ENCODE measurements at places on chromosomes 6 and 20. TPM values are rescaled to one million over a fixed set of nuclear protein-coding genes. Genes with fewer than 3 reads are reported as not detected.

GRCh38 chr6:84867521-84867920, 103.1 kb upstream of the TBX18 start:
- no peaks in the 10 kb centered on the region for H3K36me3 ChIP-seq
- H3K4me1 ChIP-seq, result no peaks in the 10 kb centered on the region

GRCh38 chr20:62953839-62954703, 1.6 kb downstream of the SLC17A9 start:
- H3K4me1 ChIP-seq, result peaks cover 30% of the 10 kb centered on the region
- DNase-seq, result peak; percentile 89
- H3K27me3 ChIP-seq, result no peaks in the 10 kb centered on the region
- peak overlapping the region; percentile 83 for H3K27ac ChIP-seq
- peak overlapping the region; percentile 39 for H3K4me3 ChIP-seq

- H3K27ac ChIP-seq, result no peak overlapping the region
- no peaks in the 10 kb centered on the region for H3K36me3 ChIP-seq
- DNase-seq, result no peak
- H3K27me3 ChIP-seq, result peaks cover 3% of the 10 kb centered on the region
- no peak overlapping the region for H3K4me3 ChIP-seq
These were observed 69.1 kb downstream of the SLC35F1 start for GRCh38 chr6:117976030-117976651.

GRCh38 chr6:100101644-100102043, 107.6 kb upstream of the MCHR2 start:
- DNase-seq, result no peak
- no peak overlapping the region for H3K27ac ChIP-seq
- no peaks in the 10 kb centered on the region for H3K36me3 ChIP-seq

GRCh38 chr6:161393839-161394364, 120.0 kb upstream of the AGPAT4 start:
- H3K27me3 ChIP-seq, result no peaks in the 10 kb centered on the region
- no peaks in the 10 kb centered on the region for H3K4me1 ChIP-seq
- no peak for DNase-seq
- H3K36me3 ChIP-seq, result no peaks in the 10 kb centered on the region
- H3K27ac ChIP-seq, result no peak overlapping the region
- H3K4me3 ChIP-seq, result peak overlapping the region; percentile 8

DNA sequence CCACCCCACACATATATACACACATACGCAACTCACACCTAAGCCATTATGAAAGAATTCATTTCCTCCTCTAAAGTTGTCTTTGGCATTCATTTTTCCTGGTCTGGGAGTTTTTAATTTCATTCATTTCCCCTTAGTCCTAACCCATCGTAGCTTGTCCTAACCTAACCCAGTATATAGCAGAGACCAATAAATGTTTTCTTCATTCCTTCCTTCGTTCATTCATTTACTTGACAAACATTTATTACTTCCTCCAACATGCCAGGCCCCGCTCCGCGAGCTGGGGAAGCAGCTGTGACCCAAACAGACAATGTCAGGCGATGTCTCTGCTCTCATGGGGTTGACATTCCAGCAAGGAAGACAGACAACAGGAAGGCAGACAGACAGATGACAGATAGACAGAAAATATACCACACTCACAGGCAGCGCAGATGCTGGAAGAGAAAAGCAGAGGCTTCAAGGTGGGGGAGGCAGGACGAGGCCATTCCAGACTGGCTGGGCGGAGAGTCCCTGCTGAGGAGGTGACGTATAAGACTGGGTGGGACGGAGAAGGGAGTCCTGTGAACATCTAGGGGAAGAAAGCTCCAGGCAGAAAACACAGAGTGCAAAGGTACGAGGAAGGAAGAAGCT, 33.7 kb upstream of the SIRPA start:
- DNase-seq, result no peak
- no peaks in the 10 kb centered on the region for H3K36me3 ChIP-seq
- H3K4me3 ChIP-seq, result no peak overlapping the region
- no peaks in the 10 kb centered on the region for H3K4me1 ChIP-seq
- no peak overlapping the region for H3K27ac ChIP-seq
- H3K27me3 ChIP-seq, result peaks cover 4% of the 10 kb centered on the region

DNA sequence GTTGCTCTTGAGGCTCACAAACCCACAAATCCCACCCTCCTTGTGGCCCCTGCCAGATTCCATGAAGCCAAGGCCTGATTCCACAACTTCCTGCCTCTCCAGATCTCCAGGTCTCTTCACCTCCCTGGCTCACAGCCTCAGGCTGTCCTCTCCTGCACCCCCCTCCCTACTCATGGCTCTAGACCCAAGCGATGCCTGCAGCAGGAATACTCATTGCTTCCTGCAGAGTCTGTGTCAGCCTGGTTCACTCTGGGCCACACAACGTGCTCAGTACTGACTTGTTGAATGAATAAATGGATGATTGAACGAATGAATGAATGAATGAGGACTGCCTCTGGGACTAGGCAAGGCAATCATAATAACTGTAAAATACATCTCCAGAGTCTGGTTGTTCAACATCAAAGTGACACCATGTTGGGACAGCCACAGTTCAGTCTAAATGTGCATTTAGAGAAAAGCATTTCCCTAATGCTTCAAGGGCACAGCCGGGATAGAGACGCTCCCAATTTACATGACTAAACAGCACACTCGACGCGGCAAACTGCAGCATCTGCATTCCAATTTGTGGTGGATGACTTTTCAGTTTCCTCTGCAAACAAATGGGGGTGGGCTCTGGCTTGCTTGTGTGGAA, 139.9 kb downstream of the GRM4 start:
- H3K36me3 ChIP-seq, result no peaks in the 10 kb centered on the region
- H3K27ac ChIP-seq, result no peak overlapping the region
- peak; percentile 27 for DNase-seq
- no peaks in the 10 kb centered on the region for H3K4me1 ChIP-seq
- H3K4me3 ChIP-seq, result no peak overlapping the region

DNA sequence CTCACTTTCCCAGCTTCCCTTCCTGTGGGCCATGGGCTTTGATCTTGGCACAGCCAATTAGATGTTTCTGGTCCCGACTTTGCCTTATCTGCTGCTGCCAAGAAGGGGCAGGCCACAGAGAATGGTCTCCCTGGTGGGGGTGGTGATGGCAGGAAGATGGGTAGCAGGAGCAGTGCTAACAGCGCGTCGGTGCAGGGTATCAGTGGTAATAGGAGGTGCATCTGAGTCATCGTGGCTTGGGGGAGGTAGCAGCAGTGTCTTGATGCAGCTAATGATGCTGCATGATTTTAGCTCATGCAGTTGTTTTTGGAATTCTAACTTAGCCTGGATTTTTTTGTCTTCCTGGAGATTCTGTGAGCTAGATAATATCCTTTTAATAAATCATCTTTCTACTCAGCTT, 18.9 kb upstream of the MAS1 start:
- H3K27ac ChIP-seq, result no peak overlapping the region
- no peaks in the 10 kb centered on the region for H3K27me3 ChIP-seq
- H3K36me3 ChIP-seq, result no peaks in the 10 kb centered on the region
- no peak overlapping the region for H3K4me3 ChIP-seq
- H3K4me1 ChIP-seq, result no peaks in the 10 kb centered on the region

DNA sequence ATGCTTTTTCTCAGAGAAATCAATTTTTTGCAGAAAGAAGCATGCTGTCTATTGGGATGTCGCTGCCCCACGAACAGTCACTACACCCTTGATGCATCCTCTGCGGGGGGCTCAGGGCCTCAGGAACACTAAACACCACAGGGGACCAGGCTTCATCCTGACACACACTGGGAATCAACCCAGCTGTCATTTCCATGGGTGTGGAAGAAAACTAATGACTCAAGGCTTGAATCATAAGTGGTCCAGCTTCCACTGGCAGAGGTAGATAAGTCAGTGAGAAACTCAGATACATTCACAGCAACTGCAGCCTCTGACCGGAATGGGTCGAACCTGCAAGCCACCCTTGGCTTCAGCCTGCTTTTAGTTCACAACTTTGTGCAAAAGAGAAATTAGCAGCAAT, 81.3 kb upstream of the SPTLC3 start:
- no peak for DNase-seq
- H3K4me1 ChIP-seq, result peaks cover 4% of the 10 kb centered on the region
- H3K36me3 ChIP-seq, result no peaks in the 10 kb centered on the region
- no peak overlapping the region for H3K27ac ChIP-seq
- H3K27me3 ChIP-seq, result no peaks in the 10 kb centered on the region

- no peaks in the 10 kb centered on the region for H3K36me3 ChIP-seq
- H3K27me3 ChIP-seq, result peaks cover 41% of the 10 kb centered on the region
- H3K4me1 ChIP-seq, result no peaks in the 10 kb centered on the region
- no peak for DNase-seq
- H3K27ac ChIP-seq, result no peak overlapping the region
- H3K4me3 ChIP-seq, result no peak overlapping the region
These were observed 6.2 kb downstream of the EYA2 start for GRCh38 chr20:46900826-46901225.

DNA sequence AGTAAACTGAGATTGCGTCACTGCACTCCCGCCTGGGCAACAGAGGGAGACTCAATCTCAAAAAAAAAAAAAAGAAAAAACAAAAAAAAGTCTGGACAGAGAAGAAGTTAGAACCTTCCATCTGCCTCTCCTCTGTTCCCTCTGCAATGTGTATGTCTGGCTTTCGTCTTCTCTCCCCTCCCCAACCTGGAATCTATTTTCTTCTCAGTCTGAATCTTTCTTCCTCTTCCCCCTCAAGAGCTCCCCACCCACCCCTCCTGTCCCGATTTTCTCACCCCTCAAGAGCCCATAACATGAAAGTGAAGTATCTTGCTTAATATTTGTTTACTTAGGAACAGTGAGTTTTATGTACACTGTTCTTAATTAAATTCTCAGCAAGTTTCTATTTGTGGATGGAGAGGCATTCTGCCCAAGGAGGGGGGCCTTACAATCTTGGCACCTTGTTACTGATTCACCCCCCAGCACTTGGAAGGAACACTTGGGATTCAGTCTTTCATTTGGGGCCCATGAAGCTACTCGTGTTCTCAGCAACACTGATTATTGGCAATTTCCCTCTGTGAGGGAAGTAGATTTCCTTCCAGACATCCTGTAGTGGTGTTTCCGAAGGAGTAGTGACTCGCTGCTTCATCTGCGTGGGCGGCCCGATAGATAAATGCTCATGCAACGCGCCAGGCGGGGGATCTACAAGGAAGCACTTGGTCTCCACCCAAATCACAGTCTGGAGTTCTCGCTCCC, 69.3 kb upstream of the SRSF6 start:
- H3K27ac ChIP-seq, result peak overlapping the region; percentile 56
- H3K36me3 ChIP-seq, result no peaks in the 10 kb centered on the region
- no peak overlapping the region for H3K4me3 ChIP-seq
- DNase-seq, result peak; percentile 80
- no peaks in the 10 kb centered on the region for H3K4me1 ChIP-seq

GRCh38 chr6:17182961-17183360, 81.1 kb downstream of the STMND1 start:
- H3K36me3 ChIP-seq, result no peaks in the 10 kb centered on the region
- H3K27me3 ChIP-seq, result no peaks in the 10 kb centered on the region
- no peaks in the 10 kb centered on the region for H3K4me1 ChIP-seq
- H3K27ac ChIP-seq, result no peak overlapping the region
- no peak for DNase-seq

DNA sequence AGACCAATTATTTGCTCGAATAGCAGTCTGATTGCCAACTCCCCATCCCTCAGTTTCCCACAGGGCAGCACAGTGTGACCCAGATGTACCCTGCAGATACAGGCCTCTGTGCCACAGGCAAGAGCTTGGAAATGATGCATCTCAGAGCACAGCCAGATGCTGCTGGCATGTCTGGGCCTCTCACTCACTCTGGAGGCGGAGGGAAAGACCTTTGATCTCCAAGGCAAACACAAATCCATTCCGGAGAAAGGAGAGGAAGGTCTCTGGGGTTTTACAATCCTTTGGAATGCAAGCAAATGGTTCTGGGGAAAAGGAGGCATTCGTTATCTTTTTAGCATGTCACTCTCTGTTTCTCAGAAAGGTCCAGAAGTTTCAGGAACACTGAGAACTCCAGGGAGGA, 74.2 kb downstream of the RIOK1 start:
- H3K4me3 ChIP-seq, result no peak overlapping the region
- no peak overlapping the region for H3K27ac ChIP-seq
- H3K36me3 ChIP-seq, result no peaks in the 10 kb centered on the region

GRCh38 chr6:106609699-106610098, 19.6 kb downstream of the RTN4IP1 start:
- H3K4me3 ChIP-seq, result no peak overlapping the region
- DNase-seq, result no peak
- no peaks in the 10 kb centered on the region for H3K4me1 ChIP-seq
- no peaks in the 10 kb centered on the region for H3K36me3 ChIP-seq
- no peak overlapping the region for H3K27ac ChIP-seq

GRCh38 chr6:7196685-7197283, 89.0 kb downstream of the RREB1 start:
- no peaks in the 10 kb centered on the region for H3K27me3 ChIP-seq
- H3K27ac ChIP-seq, result no peak overlapping the region
- peaks cover 17% of the 10 kb centered on the region for H3K4me1 ChIP-seq
- no peak overlapping the region for H3K4me3 ChIP-seq

DNA sequence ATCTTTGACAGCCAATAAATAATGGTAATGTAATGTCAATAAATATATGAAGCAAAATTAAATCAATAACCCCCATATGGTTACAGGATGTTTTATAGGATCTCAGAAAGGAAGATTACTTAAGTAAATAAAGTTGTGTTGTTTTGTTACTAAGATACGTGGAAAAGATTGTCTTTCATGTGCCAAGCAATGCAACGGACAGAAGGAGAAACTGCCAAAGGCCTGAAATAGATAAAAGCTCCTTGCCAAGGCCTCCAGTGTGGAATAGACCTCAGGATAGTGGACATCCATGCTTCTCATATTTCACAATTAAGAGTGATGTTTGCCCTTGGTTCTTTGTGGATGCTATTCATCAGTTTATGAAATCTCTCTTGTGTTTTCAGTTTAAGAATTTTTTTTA, 16.4 kb upstream of the FNDC1 start:
- H3K27me3 ChIP-seq, result no peaks in the 10 kb centered on the region
- DNase-seq, result no peak
- H3K4me1 ChIP-seq, result no peaks in the 10 kb centered on the region
- H3K27ac ChIP-seq, result no peak overlapping the region

GRCh38 chr20:62815066-62815991, 1.5 kb upstream of the COL9A3 start:
- no peak for DNase-seq
- peaks cover 27% of the 10 kb centered on the region for H3K36me3 ChIP-seq
- peaks cover 28% of the 10 kb centered on the region for H3K4me1 ChIP-seq
- H3K27ac ChIP-seq, result no peak overlapping the region
- H3K27me3 ChIP-seq, result peaks cover 50% of the 10 kb centered on the region
- no peak overlapping the region for H3K4me3 ChIP-seq

- no peak overlapping the region for H3K27ac ChIP-seq
- H3K36me3 ChIP-seq, result peaks cover 7% of the 10 kb centered on the region
- peaks cover 6% of the 10 kb centered on the region for H3K4me1 ChIP-seq
These were observed 44.1 kb downstream of the SNX9 start for GRCh38 chr6:157867155-157867559.

GRCh38 chr6:112563368-112563767, 216.2 kb downstream of the RFPL4B start:
- DNase-seq, result no peak
- H3K36me3 ChIP-seq, result no peaks in the 10 kb centered on the region
- H3K27ac ChIP-seq, result no peak overlapping the region
- H3K27me3 ChIP-seq, result no peaks in the 10 kb centered on the region

- no peak overlapping the region for H3K4me3 ChIP-seq
- H3K36me3 ChIP-seq, result no peaks in the 10 kb centered on the region
- H3K27me3 ChIP-seq, result no peaks in the 10 kb centered on the region
- DNase-seq, result no peak
- no peak overlapping the region for H3K27ac ChIP-seq
These were observed 33.8 kb downstream of the SERPINB6 start for GRCh38 chr6:2937627-2938003.

GRCh38 chr20:51411870-51412269, 130.6 kb downstream of the NFATC2 start:
- H3K4me3 ChIP-seq, result no peak overlapping the region
- H3K4me1 ChIP-seq, result peaks cover 7% of the 10 kb centered on the region

Gene CTCFL
- not detected for total RNA-seq

Gene FAM110A
- total RNA-seq, result 16.8 TPM

Gene APCDD1L
- total RNA-seq, result not detected

Gene DEFB132
- not detected for total RNA-seq

Gene LY86
- total RNA-seq, result 13.8 TPM

Gene ZNF334
- 3.0 TPM for total RNA-seq

Gene TSPO2
- total RNA-seq, result not detected

Gene MUC21
- 1.1 TPM for total RNA-seq

Data from upper lobe of right lung (tissue), 1 donor.